Adrenal gland (tissue), 19 donors: ENCODE measurements at places on chromosomes 5 and 9.

- H3K27me3 ChIP-seq: no peaks in the 10 kb centered on the region
- no peak overlapping the region for H3K27ac ChIP-seq
- H3K4me3 ChIP-seq: no peak overlapping the region
- no peaks in the 10 kb centered on the region for H3K36me3 ChIP-seq
Observed at GRCh38 chr9:120916588-120916987, 10.0 kb downstream of the TRAF1 start.

- no peaks in the 10 kb centered on the region for H3K4me1 ChIP-seq
- no peak for DNase-seq
- H3K4me3 ChIP-seq: no peak overlapping the region
- no peaks in the 10 kb centered on the region for H3K36me3 ChIP-seq
- peaks cover 3% of the 10 kb centered on the region for H3K27me3 ChIP-seq
- H3K27ac ChIP-seq: no peak overlapping the region
Observed at GRCh38 chr9:37668116-37668601, 17.4 kb downstream of the FRMPD1 start.

DNA sequence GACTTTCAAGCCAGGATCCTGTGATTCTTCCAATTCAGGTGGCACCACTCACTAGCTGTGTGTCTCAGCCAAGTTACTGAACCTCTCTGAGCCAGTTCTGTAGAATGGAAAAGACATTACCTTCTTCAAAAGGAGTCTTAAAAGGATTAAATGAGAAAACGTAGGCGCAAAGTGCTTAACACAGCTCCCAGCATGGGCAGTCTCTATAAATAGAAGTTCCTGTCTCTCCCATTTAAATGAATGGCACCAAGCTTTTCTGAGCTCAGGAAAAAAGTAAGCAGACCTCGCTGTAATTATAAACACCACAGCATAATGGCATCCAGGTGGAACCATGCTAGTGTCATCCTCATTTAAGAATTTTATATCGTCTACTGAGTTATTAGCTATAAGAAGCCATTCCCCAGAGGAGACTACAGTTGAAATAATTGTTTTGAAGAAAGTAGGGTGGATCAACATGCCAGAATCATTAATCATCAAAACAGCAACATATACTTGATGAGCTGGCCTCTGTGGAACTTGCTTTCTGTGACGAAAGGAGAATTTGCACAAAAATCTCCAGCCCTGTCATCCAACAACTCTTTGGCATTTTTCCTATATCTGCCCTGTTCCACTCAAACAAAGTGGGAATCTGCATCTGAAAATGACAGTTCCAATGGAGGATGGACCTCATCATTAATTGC lies 188.9 kb downstream of the SPOCK1 start:
- H3K4me3 ChIP-seq: no peak overlapping the region
- DNase-seq: no peak
- H3K27me3 ChIP-seq: no peaks in the 10 kb centered on the region
- H3K4me1 ChIP-seq: peaks cover 14% of the 10 kb centered on the region
- no peaks in the 10 kb centered on the region for H3K36me3 ChIP-seq
- no peak overlapping the region for H3K27ac ChIP-seq

GRCh38 chr5:145948047-145948446 lies 11.7 kb downstream of the SH3RF2 start:
- no peaks in the 10 kb centered on the region for H3K27me3 ChIP-seq
- H3K36me3 ChIP-seq: no peaks in the 10 kb centered on the region
- no peak overlapping the region for H3K27ac ChIP-seq

- H3K27me3 ChIP-seq: no peaks in the 10 kb centered on the region
- H3K4me3 ChIP-seq: no peak overlapping the region
- no peak overlapping the region for H3K27ac ChIP-seq
- H3K4me1 ChIP-seq: no peaks in the 10 kb centered on the region
- no peak for DNase-seq
Observed at GRCh38 chr9:20398536-20399338, 223.6 kb downstream of the MLLT3 start.
